H9 (cell line): ENCODE measurements at places on chromosomes 7 and 10. TPM values are rescaled to one million over a fixed set of nuclear protein-coding genes. Genes with fewer than 3 reads are reported as not detected.

GRCh38 chr7:105337529-105337928 is 51.2 kb downstream of the SRPK2 start:
- no peak for DNase-seq

- DNase-seq, result no peak
Measured at GRCh38 chr7:4439444-4439843, 242.7 kb upstream of the FOXK1 start.

DNA sequence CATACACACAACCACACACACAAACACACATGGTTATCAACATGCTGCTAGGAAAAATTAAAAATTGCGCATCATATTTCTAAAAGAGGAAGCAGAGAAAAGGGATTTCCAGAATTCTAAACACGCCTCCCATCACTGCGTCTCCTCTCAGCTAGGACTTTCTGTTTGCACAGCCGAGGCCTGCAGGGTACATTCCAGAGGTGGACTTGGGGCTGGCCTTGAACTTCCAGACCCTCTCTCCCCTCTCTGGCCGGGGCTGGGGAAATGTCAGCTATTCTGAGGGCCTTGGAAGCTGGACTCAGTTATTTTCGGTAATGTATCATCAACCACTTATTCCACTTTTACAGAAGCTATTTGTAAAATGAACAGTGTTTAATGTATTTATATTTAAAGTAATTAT is 168.7 kb downstream of the GALNT17 start:
- no peak for DNase-seq

- DNase-seq, result no peak
Measured at GRCh38 chr10:109941236-109941862, 18.0 kb upstream of the XPNPEP1 start.

DNA sequence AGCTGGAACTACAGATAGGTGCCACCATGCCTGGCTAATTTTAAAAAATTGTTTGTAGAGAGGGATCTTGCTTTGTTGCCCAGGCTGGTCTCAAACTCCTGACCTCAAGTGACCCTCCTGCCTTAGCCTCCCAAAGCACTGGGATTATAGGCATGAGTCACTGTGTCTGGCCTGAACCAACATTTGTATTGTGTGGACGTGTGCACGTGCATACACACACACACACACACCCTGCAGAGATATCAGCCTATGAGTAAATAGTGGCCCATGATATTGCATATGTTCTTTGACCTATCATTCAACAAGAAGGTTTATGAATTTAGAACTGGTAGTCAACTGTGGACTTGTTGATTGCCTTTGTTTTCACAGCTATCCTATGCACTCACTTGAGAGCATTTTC is 161.6 kb downstream of the BAMBI start:
- no peak for DNase-seq

DNA sequence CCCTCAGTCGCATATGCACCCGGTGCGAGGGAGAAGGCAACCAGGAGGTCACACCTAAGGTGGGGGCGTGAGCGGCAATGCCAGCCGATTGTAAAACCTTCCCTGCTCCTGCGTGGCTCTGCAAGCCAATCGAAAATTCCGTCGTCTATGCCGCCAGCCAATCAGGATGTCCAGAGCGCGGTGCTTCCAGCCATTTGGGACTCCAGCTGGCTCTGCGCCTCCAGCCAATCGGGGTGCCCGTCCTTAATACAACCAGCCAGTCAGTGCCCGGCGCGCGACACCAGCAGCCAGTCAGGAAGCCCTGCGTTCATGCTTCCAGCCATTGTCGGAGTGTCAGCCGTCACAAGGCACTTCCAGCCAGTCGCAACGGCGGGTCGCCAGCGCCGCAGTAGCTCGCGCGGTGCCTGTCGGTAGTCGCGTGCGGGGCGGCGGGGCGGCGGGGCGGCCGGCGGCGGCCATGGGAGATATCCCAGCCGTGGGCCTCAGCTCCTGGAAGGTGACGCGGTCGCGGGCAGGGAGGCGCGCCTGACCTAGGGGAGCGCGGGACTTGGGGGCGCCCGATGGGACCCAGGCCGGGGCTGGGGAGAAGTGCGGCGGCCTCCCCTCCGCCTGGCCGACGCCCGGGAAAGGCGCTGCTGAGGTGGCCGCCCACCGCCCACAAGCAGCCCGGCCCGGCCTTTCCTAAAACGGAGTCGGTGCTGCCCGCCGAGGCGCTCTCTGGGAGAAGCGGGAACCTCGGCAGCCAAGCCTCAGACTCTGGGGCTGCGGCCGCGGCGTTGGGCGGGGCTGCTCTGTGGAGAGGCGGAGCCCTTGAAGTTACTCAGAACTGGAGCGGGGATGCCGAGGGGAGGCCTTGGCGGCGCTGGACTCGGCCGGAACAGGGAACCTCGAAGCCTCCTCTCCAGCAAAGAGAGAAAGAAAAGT is at the start of gene AKR1E2:
Gene AKR1E2, plus strand, starts transcription at position 340 of the 924 bp plus-strand sequence. Its CDS starts 118 bp downstream, at position 458.
- peak; percentile 92 for DNase-seq

- no peak for DNase-seq
Measured at GRCh38 chr7:145978769-145979168, 137.8 kb upstream of the CNTNAP2 start.

DNA sequence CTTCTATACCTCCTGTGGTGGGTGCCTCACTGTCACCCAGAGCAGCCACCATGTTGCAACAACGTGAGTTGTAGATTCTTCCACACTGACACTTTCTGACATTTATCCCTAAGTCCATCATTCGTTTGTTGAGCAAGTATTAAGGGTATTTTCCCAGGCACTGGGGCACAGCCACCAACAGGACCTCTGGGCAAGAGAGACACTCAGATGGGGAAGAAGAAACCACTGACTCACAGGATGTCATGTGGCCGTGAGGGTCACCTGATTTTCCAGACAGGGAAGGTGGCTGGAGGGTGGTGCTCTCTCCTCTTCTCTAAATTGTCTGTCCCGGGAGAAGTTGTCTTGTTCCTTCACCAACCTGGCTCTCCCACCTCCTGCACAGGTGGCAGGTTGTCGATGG is 51.7 kb upstream of the PPIF start:
- DNase-seq, result no peak

DNA sequence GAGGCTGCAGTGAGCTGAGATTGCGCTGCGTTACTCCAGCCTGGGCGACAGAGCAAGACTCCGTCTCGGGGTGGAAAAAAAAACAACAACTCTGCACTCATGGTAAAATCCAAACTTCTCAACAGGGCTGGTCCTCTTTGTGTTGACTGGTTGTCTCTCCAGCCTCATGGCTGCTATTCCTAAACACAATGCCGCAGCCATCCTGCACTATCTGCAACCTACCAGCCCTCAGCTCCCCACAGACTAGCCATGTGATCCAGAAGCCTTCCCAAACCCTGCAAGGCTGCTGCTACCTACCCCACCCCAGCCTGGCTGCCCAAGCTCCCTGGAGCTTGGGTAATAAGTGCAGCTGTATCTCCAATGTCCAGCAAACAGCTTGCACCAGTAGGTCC is 11.7 kb downstream of the ZYX start:
- no peak for DNase-seq

- DNase-seq, result no peak
Measured at GRCh38 chr10:42983591-42983990, 93.3 kb upstream of the RET start.

DNA sequence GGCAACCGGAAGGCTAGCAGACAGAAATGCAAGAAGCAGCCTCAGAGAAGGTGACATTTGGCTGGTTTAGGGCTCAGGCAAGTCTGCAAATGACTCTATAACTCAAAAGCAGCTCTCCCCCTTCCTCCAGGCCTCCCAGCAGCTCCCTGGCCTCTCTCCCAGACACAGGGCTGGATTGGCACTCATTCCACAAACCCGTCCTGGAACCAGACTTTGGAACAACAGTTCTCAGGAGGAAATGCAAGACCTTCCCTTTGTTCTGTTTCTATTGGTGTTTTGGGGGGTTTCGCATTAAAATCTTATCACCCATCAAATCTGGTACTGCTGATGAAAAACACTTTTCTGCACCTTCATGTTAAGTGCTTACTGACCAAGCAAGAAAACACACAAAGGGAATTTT is 40.3 kb upstream of the EFCAB10 start:
- peak; percentile 7 for DNase-seq

DNA sequence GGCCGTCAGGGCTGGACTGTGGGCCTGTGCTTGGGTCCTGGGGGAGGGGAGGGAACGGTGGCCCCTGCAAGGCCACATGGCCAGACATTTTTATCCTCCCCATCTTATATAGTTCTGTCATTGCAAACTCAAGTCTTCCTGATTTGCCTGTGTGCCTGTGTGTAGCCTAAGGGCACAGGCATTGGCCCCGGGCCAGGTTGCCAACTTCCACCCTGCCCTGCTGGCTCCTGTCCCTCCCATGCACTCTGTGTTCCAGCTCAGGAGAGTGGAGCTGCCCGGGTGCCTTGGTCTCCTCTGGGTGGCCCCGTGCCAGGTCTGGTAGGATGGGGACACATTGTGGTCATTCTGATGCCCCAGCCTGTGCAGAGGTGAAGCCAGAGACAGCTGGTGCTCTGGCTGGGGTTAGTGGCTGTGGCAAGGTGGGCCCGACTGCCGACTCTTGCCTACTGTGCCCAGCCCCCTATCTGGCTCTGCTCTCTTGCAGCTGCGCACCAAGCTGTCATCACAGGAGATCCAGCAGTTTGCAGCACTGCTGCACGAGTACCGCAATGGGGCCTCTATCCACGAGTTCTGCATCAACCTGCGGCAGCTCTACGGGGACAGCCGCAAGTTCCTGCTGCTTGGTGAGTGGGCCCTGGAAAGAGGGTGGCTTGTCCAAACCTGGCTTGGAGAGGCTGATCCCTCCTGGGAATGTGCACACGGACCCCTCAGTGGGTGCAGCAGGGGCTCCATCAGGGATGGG is 14.8 kb downstream of the NACAD start:
- DNase-seq, result no peak

DNA sequence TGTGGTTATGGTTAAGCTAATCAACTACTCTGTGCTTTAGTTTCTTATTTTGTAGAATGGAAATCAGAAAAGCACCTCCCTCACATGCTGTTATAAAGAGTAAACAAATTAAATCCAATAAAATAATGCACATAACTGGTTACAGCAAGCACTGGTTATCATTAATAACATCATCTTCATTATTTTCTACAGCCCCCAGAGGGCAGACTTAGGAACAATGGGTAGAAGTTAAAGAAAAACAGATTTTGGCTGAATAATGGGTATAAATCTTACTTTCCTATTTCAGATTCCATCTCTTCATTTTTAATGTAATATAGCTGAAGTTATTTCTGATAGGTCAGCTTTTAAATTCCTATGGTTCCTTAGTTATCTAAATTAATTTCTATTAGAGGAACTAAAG is 126.5 kb downstream of the DOCK4 start:
- DNase-seq, result no peak

- DNase-seq, result no peak
Measured at GRCh38 chr10:50541921-50542320, 81.8 kb downstream of the SGMS1 start.

DNA sequence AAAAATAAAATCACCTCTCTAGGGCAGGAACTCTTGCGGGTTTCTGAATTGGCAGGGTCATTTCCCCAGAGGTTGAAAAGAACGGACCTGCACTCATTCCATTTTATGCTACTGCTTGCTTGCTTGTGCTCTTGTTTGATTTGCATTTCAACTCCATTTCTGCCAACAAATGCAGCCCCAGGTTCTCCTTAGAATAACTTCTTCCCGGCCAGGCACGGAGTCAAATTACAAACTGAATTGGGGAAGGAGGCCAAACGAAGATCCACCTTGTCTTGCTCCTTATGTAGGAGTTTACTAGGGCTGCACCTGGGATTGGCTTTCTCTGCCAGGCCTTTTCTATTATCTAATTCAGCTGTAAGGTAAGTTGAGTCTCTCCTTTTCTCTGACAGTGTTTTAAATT is 79.6 kb downstream of the HGF start:
- peak; percentile 57 for DNase-seq

The NPSR1 gene
- not detected in 2 replicates for total RNA-seq

The ZNF853 gene
- 9.3 and 9.6 TPM in 2 replicates for total RNA-seq

The GNAT3 gene
- not detected in 2 replicates for total RNA-seq

The VSTM4 gene
- 0.35 and 0.44 TPM in 2 replicates for total RNA-seq
